ENCODE measurements at places on chromosomes 5 and 9.

DNA sequence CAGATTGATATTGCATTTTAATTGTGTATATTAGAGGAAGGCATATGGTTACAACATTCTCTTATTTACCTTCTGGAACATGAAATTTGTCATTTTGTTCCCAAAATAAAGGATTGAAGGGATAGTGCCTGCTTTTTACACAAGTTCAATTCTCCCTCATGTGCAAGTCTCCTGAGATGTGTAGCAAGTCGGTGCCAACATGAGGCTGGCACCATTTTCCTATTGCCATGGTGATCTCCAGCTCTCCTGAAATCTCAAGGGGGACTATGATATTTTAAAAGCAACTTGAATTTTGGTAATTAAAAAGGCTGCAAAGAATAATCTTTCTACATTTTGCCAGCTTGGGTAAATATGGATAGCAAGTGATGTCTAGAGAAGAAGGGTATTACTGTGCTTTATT lies 693.3 kb upstream of the WWC1 start:
- no peak for DNase-seq

GRCh38 chr5:95727764-95728191 lies 3.4 kb upstream of the RHOBTB3 start:
- DNase-seq = no peak

DNA sequence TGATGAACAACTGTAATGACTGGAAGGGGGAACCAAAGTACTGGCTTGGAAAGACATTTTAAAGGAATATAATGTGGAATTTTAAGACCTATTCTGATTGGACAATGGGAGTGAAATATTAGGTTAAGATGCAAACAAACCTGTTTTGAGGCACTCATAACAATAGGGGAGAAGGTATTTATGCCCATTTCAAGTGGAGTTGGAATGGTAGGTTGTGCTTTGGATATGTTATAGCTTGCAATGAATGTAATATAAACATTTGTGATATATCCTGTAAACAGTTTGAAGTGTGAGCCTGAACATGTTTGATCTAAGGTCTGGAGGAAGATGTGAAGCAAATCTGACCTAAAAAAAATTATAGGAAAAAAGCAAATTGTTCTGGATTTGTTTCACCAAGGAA lies 129.6 kb upstream of the GRHPR start:
- DNase-seq = no peak

- no peak for DNase-seq
Observed at GRCh38 chr9:123738648-123739047, 191.3 kb downstream of the DENND1A start.

DNA sequence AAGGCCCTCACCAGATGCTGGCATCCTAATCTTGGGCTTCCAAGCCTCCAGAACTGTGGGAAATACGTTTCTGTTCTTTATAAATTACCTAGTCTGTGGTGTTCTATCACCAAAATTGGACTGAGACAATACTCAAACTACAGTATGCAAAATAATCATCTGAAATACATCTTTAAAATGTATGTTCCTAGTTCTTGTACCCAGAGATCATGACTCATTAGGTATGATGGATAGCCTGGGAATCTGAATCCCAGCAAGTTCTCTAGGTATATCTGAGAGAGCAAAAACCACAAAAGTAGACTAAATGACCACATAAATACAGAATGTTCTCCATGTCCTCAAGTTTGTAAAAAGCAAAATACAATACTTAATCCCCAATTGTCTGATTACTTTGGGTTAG lies 166.3 kb downstream of the YIPF5 start:
- DNase-seq = no peak

All from CD4-positive, alpha-beta T cell treated with Interferon gamma for 1 hour (primary cell).